Hematopoietic multipotent progenitor cell (in vitro differentiated cells): ENCODE measurements at places on chromosomes 12 and 14. TPM values are rescaled to one million over a fixed set of nuclear protein-coding genes. Genes with fewer than 3 reads are reported as not detected.

- DNase-seq, result no peak
Measured at GRCh38 chr14:66514213-66514612, 6.3 kb downstream of the GPHN start.

DNA sequence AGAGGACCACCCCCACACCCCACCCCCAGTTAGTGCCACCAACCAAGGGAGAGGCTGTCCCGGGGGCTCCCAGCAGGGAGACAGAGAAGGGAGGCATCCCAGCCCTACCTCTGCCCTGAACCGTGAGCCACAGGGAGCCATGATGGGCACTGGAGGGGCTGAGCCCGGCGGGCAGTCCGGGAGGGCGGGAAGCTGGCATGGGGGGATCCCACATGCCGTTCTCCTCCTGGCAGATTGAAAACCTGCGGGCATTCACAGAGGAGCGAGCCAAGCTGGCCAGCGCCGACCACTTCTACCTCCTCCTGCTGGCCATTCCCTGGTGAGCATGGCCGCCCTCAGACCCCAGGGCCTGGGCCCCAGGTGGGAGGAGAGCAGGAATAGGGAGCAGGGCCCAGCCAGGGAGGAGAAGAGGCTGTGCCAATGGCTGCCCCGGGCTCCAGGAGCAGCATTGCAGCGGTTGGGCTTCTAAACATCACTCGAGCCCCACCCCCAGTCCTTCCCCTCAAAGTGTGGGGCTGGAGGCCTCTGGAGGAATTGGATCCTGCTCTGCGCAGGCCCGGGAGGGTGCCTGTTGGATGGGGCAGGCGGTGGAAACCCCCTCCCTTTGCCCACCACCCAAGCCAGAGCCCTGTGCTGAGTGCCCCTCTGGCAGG is 14.5 kb upstream of the ADSS1 start:
- no peak for DNase-seq

GRCh38 chr12:75378354-75378753 is 12.5 kb upstream of the GLIPR1L2 start:
- no peak for DNase-seq

GRCh38 chr14:78917462-78917861 is 747.3 kb downstream of the NRXN3 start:
- no peak for DNase-seq

GRCh38 chr12:75444429-75445136 is 36.0 kb upstream of the GLIPR1 start:
- no peak for DNase-seq

Gene RPGRIP1
- total RNA-seq, result under 0.01 TPM

Gene SLC7A8
- total RNA-seq, result 2.2 TPM

Gene GDF3
- total RNA-seq, result not detected

Gene PUS7L
- total RNA-seq, result 8.1 TPM
